ENCODE measurements at places on chromosomes 6 and 20. TPM values are rescaled to one million over a fixed set of nuclear protein-coding genes. Genes with fewer than 3 reads are reported as not detected.

The FAM209B gene
- total RNA-seq = 3.2 TPM

The ZNF184 gene
- 9.8 TPM for total RNA-seq

The PACRG gene
- 1.6 TPM for total RNA-seq

The SMOC2 gene
- not detected for total RNA-seq

The EPHA7 gene
- total RNA-seq = not detected

GRCh38 chr6:40049128-40049527 lies 114.9 kb upstream of the MOCS1 start:
- DNase-seq = no peak

DNA sequence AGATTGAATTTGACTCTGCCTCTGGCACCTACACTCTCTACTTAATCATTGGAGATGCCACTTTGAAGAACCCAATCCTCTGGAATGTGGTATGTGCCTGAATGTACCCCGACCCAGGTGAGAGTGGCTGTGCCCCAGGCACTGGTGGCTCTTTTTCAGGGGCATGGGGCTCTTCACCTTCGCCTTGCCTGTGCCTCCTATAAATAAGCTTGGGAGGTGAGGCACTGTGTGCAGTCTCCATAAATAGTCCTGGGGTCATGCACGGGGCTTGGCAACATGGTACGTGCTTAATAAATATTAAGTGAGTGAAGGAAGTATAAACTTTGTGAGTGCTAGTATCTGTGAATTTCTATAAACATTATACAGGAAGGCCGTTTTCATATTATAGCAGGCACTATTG lies 33.0 kb downstream of the GHRH start:
- no peak for DNase-seq

- DNase-seq = no peak
These were observed 9.2 kb downstream of the KCNG1 start for GRCh38 chr20:51013577-51014330.

The PCK1 gene
- not detected for total RNA-seq

GRCh38 chr6:43219814-43220213 lies 9.5 kb downstream of the DNPH1 start:
- no peak for DNase-seq

GRCh38 chr6:20028562-20028961 lies 183.7 kb downstream of the MBOAT1 start:
- DNase-seq = no peak

The STMN3 gene
- 51.0 TPM for total RNA-seq

The COL19A1 gene
- total RNA-seq = 1.5 TPM

The PSMB1 gene
- 88.0 TPM for total RNA-seq

DNA sequence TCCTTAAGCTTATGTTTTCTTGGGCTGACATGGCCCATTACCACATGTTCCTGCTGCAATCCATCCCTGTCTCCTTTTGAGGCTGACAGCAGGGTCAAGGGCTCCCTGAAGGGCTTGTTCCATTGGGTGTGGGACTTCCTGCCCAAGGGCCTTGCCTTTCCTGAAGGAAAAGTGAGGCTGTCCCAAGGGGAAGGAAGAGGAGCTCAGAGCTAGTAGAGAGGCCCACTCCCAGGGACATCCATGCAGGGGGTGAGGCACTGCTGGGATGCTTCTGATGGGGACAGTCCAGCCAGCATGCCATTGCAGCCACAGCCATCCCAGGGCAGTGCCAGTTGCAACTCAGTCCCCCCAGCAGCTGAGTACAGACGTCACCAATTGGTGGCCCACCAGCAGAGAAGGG lies 138.4 kb upstream of the FOXA2 start:
- no peak for DNase-seq

GRCh38 chr6:53986165-53986720 lies 125.0 kb upstream of the MLIP start:
- DNase-seq = no peak

The SRXN1 gene
- 2.9 TPM for total RNA-seq

The RBPJL gene
- not detected for total RNA-seq

DNA sequence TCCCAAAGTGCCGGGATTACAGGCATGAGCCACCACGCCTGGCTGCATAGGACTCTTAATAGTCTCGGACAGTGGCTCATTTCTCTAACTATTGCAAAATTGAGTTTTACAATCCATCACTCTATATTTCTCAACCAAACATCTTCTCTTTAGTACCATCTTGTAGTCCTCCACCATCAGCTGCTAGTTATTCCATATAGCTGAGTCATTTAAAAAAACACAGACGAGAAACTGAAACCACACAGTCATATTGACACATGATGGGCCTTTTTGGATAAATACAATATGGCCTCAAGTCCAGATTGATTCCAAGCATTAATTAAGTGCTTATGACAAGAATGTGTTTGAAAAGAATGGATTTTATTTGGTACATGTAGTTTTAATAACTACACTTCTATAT lies 599.1 kb downstream of the MEI4 start:
- no peak for DNase-seq

The CCN5 gene
- not detected for total RNA-seq

DNA sequence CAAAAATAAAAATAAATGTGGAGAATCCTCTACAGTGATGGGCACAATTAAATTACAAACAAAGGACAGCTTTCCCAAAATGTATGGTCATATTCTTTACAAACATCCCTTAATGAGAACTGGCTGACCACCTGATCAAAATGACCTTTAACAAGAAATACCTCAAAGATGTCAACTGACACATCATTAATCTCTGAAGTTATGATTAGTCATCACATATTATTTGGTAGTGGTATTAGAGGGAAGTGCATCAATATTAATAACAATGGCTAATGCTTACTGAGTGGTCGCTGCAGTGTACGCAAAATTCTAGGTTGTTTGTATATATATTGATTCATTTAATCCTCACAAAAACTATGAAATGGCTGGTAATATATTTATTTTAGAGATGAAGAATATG lies 340.6 kb downstream of the GJA1 start:
- DNase-seq = no peak

- no peak for DNase-seq
These were observed 77.6 kb downstream of the MLIP start for GRCh38 chr6:54188846-54189245.

- DNase-seq = no peak
These were observed 740 bp downstream of the NELFCD start for GRCh38 chr20:58981628-58982364.

DNA sequence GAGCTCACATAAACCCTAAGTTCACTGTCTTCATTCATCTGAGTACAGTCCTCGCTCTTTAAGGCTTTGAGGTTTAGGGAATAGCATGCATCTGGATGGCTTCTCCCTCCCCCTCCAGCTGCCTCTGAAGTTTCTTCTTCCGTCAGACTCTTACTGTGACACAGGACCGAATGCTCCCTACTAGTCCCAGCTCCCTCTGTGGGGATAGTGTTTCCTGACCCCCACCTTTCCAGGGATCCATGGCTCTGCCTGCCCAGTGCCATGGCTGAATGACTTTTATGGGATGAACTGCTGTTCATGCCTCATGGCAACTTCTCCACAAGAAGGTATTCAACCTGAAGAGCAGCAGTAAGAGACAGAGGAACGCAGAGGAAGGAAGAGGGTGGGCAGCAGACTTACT lies 79.8 kb upstream of the EMILIN3 start:
- no peak for DNase-seq

DNA sequence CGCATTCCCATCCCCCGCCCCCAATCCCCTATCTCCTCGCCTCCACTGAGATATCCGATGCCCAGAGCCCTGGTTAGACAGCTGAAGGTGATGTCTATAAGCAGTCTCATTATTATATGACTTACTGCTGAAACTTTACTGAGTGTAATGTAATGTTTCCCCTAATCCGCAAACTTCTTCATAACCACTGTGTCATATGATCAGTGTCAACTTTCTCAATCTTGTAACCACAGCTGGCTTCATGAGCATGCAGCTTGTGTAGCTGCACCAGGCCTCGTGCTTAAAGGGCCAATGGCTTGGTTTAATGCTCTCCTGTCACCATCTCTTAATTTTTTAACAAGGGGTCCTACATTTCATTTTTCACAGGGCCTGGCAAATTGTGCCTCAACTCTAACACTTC lies 8.1 kb downstream of the ASIP start:
- DNase-seq = no peak

- no peak for DNase-seq
These were observed 12.3 kb upstream of the ZNF311 start for GRCh38 chr6:29017428-29017802.

The TFAP2D gene
- not detected for total RNA-seq

DNA sequence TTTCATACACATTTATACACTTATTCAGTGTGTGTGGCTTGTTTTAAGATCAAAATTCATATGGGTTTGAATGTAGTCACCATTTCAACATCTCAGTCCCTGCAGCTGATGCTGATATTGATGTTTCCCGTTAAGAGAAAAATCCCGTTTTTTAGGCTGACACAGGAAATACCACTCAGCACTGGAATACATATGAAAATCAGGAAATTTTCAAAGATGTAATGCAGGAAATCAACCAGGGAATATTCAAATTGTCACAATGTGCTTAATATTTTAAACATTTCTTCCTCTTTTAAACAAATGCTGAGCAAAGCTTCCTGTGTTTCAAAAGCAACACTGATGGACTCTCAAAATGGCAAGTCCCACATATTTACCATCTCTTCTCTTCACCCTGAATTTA lies 94.5 kb upstream of the MARCKS start:
- DNase-seq = no peak

DNA sequence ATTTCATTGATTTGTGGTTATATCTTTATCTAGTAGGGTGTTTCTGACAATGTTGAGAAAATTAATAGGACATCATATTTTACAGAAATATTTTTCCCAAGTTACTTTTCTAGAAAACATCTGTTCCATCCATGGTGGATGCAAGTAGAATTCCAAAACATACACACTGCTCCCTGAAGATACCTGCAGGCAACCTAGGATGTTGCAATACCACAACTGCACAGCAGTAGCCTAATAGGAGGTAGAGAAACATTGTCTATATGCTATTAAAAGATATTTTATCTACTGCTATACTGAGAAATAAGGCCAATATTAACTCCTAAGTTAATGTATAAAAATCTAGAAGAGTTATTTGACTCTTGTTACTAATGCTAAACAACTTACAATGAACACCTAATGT lies 6.8 kb downstream of the ILRUN start:
- DNase-seq = no peak

The SPTLC3 gene
- 0.44 TPM for total RNA-seq

DNA sequence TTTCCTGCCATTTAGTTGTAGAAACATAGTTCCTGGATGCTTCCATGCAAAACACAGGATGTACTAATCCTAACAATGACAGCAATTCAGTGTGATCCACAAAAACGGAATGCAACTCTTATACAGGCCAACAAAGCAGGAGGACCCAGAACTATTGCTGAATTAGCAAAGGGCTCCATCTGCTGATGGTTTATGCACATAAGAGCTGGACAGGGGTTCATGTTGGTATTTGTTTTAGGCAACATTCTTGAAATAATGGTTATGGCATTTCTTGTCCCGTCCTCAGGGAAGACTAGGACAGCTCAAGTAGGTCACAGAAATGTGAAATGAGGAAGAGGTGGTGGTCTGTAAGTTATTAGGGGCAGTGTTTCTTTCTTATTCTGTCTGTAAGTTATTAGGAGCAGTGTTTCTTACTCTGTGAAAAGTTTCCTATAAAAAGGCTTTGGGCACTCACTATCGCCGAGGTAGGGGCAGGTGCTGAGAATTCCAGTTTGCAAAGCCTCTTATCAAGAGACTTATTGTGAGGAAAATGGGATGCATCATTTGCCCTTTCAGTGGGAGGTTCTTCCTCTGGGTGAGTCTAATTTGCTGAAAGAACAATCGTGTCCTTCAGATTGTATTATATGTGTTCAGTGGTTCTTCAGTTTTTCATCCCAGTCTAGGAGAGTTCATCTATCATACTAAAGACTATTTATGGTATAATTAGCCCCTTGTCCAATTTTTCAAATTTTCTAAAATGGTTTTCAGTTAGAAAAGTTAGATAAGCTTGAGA lies 171.1 kb downstream of the MCHR2 start:
- DNase-seq = no peak

DNA sequence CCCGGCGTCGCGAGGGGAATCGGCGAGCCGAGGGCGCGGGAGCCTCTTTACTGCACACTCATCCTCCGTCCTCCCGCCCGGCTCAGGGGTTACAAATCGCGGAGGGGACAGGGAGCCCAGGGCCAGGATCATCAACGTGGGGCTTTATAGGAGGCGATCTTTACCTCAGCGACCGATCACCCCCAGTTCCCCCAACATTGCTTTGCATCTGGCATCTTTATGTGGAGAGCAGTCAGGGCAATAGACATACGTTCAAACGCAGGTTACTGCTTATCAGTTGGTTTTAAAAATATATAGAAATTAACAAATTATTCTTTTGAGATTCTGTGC lies 634 bp downstream of the HSF2 start:
- DNase-seq = no peak

The RBM24 gene
- total RNA-seq = 0.15 TPM

DNA sequence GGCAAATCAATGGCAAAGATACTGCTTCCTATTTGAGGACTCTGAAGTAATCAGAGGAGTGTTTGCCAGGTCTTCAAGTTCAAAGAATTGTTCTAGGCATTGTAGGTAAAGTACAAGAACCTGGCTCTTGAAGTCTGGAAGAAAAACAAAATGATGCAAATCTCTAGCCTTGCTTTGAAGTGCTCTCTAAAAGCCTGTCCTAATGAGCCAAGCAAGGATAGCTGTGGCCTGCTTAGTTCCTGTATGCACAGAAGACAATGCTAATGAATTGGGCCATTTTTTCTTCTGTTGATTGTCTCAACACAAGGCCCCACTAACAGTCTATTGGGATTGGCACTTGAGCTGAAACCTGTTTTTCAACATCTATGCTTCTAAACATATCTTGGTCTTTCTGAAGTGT lies 165.0 kb upstream of the POU3F2 start:
- DNase-seq = no peak

GRCh38 chr6:89482126-89482525 lies 49.2 kb downstream of the ANKRD6 start:
- no peak for DNase-seq

The AGER gene
- 22.2 TPM for total RNA-seq

The DEFB124 gene
- total RNA-seq = not detected

The BCAS1 gene
- total RNA-seq = not detected

GRCh38 chr6:147949981-147950622 lies 392.5 kb upstream of the SASH1 start:
- no peak for DNase-seq

DNA sequence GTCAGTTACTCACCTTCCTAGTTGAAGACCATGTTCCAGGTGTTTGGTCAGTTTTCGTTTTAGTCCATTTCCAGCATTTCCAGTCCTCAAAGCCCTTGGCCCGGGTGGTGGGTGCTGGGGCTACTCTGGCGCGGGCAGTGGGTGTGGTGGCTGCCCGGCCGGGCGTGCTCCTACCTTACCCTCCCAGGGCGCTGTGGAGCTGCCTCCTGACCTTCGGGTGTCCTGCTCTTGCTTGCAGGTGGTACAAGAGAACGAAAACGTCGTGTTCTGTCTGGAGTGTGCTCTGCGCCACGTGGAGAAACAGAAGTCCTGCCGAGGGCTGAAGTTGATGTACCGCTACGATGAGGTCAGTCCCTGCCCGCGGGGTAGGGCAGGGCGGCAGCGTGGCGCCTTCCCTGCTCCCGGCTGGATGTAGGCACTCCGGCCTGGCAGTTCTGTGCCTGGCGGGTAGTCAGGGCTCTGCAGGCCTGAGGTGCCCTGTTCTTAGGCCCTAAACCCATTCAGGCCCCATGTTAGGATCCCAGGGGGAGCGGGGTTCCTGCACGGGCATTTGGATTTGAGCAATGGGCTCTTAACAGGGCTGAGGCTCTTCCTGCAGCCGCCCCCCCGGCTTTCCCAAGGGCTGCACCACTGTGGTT lies 145.8 kb downstream of the DTNBP1 start:
- DNase-seq = no peak

The ADAM33 gene
- total RNA-seq = not detected

GRCh38 chr6:134405386-134406087 lies 87.6 kb upstream of the SGK1 start:
- no peak for DNase-seq

The NRN1 gene
- 0.31 TPM for total RNA-seq

GRCh38 chr6:45086360-45087084 lies 241.6 kb upstream of the RUNX2 start:
- DNase-seq = no peak

All from T-helper 17 cell (primary cell).